Activated CD8-positive, alpha-beta T cell treated with anti-CD3 and anti-CD28 coated beads, Interleukin-2, amount 10 ng/mL, durations not matched to agents 7 days and 5 days (primary cell): ENCODE measurements at places on chromosomes 7 and 10. TPM values are rescaled to one million over a fixed set of nuclear protein-coding genes. Genes with fewer than 3 reads are reported as not detected.

GRCh38 chr7:3244241-3244814 is 56.7 kb upstream of the SDK1 start:
- DNase-seq: no peak

- no peak for DNase-seq
Measured at GRCh38 chr10:131935260-131935659, 34.5 kb downstream of the PPP2R2D start.

GRCh38 chr10:3813986-3814837 is 29.2 kb upstream of the KLF6 start:
- DNase-seq: peak; percentile 20

Gene PDLIM1
- total RNA-seq: 9.4 TPM

DNA sequence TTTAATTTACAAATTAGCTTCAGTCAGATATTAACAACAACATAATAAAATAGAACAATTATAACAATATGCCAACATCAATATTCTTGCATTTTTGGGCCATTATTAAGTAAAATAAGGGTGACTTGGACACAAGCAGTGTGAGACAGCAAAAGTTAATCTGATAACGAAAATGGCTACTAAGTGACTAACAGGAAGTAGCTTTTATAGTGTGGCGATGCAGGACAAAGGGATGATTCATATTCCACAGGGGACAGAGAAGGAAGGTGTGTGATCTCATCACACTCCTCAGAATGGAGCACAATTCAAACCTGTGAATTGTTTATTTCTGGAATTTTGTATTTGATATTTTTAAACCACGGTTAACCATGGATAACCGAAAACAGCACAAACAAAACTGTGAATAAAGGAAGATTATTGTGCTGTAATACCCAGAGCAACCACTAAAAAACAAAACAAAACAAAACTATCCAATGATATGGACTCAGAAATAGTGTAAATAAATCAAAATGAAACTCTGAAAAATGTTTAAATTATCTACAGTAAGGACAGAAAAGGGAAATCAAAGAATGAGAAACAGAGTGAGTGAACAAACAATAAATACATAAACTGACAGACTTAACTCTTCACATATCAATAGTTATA is 66.9 kb upstream of the TFEC start:
- no peak for DNase-seq
